NCI-H2081 (cell line): ENCODE measurements at places on chromosomes 12 and 14.

GRCh38 chr12:14214495-14214894 lies 151.0 kb upstream of the ATF7IP start:
- DNase-seq: no peak

DNA sequence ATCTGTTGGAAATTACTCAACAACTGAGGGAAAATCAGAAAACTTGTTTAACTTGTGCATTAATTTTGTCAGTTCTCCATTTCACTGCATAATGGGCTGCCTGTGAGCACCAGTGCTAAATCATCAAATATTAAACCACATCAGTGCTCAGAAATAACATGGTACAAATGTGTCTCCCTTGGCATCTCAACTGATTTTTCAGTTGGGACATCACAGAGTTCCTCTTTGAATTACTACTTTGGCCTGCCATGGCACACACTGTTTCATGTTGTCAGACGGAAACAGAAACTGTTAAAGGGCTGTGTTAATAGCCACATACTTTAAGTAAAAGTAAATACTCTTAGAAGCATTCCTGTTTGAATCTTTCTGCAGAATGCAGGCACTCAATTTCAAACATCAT lies 42.1 kb upstream of the STRN3 start:
- no peak for DNase-seq

DNA sequence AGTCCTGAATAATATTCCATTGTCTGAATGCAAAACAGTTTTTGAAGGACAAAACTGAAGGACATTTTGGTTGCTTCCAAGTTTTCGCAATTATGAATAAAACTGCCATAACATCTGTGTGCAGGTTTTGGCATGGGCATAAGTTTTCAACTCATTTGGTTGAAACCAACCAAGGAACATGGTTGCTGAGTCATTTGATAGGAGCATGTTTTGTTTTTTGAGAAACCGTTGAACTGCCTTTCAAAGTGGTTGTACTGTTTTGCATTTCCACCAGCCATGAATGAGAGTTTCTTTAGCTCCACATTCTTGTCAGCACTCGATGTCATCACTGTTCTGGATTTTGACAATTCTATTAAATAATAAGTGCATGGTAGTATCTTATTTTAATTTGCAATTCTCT lies 23.0 kb upstream of the GSG1 start:
- no peak for DNase-seq

DNA sequence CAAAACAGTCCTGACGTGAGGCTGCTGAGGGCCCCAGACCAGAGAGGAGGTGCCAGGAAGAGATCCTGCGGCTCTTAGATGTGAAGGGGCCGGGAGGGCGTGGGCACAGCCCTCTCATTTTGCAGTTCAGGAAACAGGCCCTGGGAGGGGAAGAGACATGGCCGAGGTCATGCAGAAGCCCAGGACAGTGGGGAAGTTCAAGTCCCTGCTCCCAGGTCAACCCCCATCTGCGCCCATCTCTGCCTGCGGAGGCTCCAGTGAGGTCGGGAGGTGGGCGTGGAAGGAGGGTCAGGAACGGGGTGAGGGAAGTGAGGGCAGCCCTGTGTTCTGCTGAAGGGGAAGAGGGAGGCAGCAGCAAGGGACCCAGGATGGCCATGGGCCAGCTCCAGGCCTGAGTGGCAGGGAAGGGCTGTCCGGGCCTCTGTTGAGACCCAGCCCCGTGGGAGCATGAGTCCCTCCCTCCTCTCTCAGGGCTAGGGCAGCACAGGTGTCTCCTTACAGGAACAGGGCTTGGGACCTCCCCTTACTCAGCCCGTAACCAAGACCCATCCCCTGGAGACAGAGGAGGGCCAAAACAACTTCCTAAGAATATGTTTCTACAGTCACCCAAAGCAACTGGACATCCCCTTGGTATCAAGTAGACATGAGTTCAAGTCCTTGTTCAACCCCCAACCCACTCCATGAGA lies 90.8 kb downstream of the LGMN start:
- no peak for DNase-seq

- DNase-seq: no peak
Observed at GRCh38 chr12:67921286-67921685, 68.0 kb upstream of the IFNG-AS1 start.

DNA sequence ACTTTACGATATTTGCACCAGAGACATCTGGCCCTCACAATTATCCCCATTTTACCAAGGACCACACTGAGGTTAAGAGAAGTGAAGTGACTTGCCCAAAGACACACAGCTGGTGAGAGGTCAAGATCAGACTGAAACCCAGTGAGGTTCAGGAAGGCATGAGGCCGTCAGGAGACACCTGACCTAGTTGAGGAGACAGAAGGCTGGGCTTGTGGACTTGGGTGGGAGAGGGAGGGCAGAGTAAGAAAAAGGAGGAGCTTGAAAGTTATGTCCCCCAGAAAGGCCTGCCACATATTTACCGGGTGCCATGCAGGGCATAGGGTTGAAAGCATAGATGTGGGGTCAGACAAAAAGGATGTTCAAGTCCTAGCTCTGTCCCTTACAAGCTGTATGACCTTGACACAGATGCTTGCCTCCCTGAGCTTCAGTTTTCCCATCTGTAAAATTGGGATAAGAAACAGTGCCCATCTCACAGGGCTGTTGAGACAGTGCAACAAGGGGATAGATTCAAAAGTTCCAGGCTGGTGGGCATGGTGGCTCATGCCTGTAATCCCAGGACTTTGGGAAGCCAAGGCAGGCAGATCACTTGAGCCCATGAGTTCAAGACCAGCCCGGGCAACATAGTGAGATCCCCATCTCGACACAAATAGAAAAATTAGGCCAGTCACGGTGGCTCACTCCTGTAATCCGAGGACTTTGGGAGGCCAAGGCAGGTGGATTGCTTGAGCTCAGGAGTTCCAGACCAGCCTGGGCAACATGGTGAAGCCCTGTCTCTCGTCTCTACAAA lies 6.4 kb downstream of the SELPLG start:
- no peak for DNase-seq

GRCh38 chr14:65255029-65255545 lies 152.8 kb upstream of the MAX start:
- DNase-seq: no peak

DNA sequence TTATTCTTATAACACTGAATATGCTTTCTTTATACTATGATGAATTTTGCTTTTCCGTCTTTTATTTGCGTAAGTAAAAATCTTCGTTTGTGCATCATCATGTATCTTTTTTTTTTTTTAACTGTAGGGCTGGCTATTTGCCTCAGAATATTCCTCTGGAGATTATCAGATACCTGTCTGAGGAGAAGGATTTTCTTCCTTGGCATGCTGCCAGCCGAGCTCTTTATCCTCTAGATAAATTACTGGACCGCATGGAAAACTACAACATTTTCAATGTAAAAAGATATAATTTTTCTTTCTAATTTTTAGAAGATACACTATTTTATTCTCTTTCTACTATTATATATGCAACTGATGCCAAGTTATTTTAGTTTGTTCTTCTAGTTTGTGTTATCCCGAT lies 346.6 kb downstream of the TRHDE start:
- no peak for DNase-seq

DNA sequence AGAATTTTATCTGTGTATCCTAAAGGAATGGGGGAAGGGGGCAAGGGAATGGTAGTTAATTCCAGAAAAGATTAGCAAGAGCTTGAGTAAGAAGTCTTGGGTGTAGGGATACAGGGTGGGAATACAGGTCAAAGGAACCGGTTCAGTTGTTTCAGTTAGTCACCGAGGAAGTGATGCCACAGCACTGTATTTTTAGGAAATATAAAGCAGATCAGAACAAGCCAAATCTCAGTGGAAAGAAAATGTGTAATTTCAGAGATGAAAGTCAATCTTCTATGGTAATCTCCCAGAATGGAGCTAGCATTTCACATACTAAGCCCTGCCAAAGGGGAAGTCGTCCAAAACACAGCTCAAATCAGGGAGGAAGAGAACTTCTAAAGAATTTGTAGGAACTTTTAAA lies 4.7 kb upstream of the TUBA1C start:
- DNase-seq: no peak

DNA sequence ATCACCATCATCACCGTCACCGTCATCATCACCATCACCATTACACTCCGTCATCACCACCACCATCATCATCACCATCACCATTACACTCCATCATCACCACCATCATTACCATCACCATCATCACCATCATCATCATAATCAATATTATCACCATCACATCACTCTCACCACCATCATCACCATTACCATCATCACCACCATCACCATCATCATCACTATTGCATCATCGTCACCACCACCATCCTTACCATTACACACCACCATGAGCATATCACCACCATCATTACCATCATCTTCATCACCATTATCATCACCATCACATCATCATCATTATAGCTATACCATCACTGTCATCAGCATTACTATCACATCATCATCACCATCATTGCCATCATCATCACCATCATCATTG lies 93.7 kb downstream of the KIF26A start:
- DNase-seq: no peak

DNA sequence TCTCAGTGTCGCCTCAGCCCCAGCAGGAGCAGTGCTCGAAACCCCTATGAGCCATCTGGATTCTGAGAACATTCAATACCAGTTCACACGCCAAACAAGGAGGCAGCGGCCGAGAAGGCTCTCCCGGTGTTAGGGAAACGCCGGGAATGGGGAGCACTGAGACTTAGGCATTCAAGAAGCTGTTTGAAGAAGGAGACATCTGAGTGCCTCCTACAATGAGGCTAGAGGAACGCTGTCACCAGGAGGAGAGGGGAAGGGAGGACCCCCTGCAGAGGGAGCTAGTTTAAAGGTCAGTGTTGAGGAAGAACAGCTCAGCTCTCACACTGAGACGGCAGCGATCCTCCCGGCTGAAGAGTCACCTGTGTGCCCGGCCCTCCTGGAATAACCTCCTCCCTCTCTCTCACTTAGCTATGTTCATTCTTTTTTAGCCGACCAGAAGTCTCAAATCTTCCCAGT lies 69.9 kb downstream of the SERPINA3 start:
- DNase-seq: no peak

- DNase-seq: no peak
Observed at GRCh38 chr14:34693228-34693939, 21.0 kb downstream of the CFL2 start.
